ENCODE measurements at places on chromosomes 12 and 14.

DNA sequence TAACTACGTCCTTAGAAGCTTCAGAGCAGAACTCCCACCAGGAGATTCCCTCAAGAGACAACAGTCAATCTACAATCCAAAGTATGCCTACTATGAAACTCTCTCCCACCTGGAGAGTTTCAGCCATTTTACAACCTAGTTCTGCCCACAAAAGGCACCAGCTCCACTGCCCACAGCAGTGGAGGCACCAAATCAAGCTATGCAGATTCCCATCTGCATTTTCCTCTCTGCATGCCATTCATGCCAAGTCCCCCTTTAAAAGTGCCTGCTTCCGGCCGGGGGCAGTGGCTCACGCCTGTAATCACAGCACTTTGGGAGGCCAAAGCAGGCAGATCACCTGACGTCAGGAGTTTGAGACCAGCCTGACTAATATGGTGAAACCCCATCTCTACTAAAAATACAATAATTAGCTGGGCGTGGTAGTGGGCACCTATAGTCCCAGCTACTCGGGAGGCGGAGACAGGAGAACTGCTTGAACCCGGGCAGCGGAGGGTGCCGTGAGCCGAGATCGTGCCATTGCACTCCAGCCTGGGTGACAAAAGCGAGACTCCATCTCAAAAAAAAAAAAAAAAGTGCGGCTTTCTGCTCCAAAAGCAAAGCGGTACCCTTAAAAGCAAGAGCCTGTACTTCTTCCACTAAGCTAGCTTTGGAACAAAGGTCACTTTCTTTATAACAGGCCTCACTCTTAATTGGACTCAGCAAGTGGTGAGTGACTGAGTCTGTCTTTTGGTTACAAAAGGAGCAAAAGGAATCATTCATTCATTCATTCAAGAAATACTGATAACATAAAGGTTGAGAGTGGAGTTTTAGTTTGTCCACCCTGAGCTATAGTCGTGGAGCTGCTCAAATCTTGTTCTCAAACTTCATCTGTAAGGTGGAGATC, 10.1 kb upstream of the DLGAP5 start:
- DNase-seq: no peak

DNA sequence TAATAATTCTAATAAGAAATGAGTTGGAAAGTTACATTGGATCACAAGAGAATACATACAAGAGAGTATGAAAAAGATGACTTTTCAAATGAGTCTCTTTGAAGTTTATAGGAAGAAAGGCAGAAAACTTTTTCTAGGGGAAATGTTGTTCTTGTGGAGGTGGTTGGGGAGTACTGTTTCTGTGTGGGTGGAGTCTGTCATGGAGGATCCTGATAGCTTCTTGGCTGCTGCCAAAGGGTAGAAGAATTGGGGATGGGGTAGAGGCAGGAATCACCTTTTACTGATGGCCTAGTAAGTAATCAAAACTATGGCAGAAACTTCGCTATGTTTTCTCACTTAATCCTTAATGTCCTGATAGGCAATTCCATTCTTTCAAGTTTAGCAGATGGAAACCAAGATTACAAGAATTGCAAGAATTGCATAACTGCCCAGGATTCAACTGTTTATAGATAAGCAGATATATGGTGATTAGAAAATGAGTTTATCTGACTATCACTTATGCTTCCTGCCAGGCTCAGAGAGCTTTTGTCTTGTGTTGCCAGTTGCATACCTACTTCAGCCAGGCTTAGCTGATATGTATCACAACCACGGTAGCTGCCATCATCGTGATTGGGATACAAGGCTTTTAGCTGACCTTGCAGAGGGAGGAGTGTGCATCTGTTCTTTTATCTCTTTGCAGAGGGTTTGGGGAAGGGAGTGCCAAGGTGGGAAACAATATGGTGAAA, 463.9 kb downstream of the TMTC2 start:
- DNase-seq: no peak

DNA sequence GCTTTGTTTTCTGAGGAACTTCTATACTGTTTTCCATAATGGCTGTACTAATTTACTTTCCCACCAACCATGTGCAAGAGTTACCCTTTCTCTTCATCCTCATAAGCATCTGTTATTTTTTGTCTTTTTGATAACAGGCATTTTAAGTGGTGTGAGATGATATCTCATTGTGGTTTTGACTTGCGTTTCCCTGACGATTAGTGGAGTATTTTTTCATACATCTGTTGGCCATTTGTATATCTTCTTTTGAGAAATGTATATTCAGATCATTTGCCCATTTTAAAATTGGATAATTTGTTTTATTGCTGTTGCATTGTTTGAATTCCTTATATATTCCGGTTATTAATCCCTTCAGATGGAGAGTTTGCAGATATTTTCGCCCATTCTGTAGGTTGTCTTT, 10.2 kb upstream of the HMGA2 start:
- no peak for DNase-seq

DNA sequence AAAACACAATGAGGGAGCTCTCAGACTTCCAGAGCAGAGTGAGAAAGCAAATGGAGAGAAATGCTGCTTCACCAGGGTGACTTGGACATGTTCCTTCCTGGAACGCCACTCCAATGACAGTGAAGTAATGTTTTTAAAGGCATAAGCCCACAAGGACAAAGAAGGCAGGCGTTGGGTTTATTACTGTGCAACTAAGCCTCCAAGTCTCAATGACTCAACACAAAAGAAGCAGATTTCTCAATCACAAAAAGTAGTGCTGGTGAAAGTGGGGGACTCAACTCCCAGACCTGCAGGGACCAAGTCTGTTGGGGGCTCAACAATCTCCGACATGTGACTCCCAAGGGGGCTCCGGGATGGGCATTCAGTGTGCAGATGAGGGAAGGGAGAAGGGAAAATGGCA, 505.2 kb downstream of the BCL11B start:
- DNase-seq: no peak

DNA sequence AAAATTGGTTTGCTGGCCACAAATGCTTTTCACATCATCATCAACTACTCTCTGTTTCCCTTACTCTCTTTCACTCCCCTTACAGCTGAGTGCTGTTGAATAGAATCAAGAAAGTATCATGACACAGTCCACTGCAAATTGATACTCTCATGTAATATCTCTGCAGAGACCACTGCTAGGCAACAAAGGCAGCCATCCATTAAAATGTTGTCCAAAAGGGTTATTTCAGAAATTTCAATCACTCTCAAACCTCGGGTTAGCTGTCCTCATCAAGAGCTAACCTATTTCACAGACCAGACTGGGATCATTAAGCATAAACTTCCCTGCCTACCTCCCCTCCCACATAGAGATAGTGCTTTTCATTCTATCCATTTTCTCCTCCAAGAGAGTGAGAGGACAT, 186.7 kb downstream of the PLCZ1 start:
- DNase-seq: no peak

DNA sequence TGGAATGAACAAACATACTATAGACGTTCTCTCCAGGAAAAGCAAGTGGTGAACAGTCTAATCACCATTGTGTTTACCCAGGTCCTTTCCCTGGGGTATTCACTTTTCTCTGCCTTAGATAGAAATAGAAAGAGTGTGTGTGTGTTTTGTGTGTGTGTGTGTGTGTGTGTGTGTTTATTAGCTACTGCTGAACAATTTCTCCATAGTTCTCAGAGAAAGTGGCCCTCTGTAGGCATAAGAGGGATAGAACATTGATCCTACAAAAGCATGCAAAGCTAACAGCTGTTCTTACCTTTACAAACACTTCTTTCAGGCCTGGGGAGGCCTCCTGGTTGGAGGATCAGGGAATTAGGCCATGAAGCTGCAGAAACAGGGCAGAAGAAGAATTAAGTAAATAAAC, 665.7 kb upstream of the TBX3 start:
- DNase-seq: no peak
